CD4-positive, alpha-beta T cell treated with Interleukin-15 for 1 hour (primary cell): ENCODE measurements at places on chromosomes 5 and 9.

DNA sequence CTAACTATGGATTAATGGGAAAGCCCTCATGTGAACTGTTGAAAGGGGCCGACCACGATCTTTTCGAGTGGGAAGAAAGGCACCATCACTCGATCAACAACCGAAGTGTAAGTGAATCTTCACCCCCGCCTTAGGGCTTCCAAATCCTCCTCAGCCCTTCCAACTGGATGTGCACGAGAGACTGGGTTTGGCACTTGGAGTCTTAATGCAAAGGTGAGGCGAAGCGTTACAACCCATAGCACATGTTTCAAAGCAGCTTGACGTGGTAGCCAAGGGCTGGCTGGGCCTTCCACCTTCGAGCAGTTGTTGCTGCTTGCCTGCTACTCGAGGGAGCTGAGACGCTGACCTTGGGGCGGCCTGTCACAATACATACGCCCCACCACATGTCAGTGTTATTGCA lies 5.7 kb upstream of the LCN9 start:
- DNase-seq: no peak

GRCh38 chr9:79492092-79493009 lies 79.4 kb upstream of the TLE4 start:
- DNase-seq: no peak

- no peak for DNase-seq
These were observed 16.8 kb downstream of the CCT5 start for GRCh38 chr5:10266839-10267238.

- no peak for DNase-seq
These were observed 133.0 kb upstream of the TUT7 start for GRCh38 chr9:86486891-86487837.

GRCh38 chr5:141780952-141781781 lies 97.0 kb downstream of the PCDH1 start:
- no peak for DNase-seq
